ENCODE measurements at places on chromosomes 11 and 22.

DNA sequence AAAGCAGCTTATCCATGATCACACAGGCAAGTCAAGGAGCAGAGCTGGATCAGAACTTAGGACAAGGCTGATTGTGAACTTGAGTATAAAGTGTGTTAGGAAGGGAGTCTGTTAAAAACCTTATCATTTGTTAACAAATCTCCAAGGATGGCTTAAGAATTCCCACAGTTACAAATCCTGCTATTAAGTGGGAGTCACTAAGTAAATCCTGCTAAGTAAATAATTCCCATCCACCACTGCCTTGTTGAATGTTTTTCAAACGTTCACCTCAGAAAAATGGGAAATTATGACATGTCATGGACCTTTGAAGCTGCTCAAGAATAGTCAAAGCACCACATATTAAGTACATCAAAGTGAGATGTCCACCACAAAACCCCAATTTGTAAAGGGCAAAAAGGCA lies 88.7 kb downstream of the FAM168A start:
- no peak for DNase-seq

GRCh38 chr11:62553080-62553838 lies 6.7 kb upstream of the AHNAK start:
- peak; percentile 86 for DNase-seq

GRCh38 chr11:92329137-92329536 lies 104.5 kb downstream of the FAT3 start:
- no peak for DNase-seq

DNA sequence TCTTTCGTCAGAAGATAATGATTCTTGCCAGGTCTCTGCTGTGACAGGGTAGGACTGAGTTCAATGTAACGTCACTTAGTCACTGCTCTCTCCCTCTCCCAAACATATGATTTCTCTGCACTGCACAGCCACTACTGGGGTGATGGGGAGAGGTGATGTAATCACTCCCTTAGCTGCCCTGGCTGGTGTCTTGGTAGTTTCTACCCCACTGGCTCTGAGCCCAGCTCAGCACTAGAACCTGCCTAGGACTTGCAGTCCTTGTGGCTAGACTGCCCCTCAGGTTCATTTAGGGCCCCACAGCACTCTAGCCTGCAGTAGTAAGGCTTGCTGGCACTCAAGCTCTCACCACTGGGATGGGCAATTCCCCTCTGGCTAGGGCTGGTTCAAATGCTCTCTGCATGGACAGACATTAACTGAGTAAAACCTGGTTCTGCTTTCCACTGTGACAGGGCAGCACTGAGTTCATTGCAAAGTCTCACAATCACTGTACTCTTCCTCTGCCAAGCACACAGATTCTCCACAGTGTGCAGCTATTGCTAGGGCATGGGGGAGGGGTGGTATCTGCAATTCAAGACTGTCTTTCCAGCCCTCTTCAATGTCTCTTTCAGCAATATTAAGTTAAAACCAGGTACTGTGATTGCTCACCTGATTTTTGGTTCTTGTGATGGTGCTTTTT lies 571.4 kb upstream of the FAT3 start:
- DNase-seq: no peak

- DNase-seq: no peak
Observed at GRCh38 chr11:117748771-117749540, 48.1 kb downstream of the DSCAML1 start.

GRCh38 chr22:17945888-17946648 lies 78.3 kb downstream of the MICAL3 start:
- no peak for DNase-seq

GRCh38 chr11:91630916-91631673 lies 593.5 kb upstream of the FAT3 start:
- DNase-seq: no peak
